Neuronal stem cell (in vitro differentiated cells): ENCODE measurements at places on chromosomes 2 and 18.

DNA sequence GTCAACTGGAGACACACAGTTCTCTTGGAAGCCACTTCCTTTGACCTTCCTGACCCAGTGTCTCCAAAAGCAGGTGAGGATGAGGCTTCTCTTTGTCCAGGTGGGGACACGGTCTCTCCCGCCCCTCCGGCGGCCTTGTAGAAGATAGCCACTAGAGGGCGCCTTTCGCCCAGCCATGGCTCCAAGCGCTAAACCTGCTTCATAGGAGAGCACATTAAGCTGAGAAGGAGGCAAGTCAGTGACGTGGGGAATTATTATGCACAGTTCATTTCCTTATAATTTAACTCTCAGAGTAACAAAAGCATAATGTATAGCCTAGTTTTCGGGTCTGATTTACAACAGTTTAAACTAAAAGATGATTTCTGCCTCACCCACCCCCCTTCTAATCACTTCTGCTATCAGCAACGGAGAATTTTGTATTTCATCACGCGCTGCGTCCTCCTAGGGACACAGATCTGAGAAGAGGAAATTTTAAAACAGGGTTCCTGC is 208.7 kb downstream of the ICOS start:
- H3K4me1 ChIP-seq = no peaks in the 10 kb centered on the region
- no peak overlapping the region for H3K4me3 ChIP-seq
- no peak overlapping the region for H3K27ac ChIP-seq
- no peaks in the 10 kb centered on the region for H3K36me3 ChIP-seq
- peak; percentile 77 for DNase-seq

DNA sequence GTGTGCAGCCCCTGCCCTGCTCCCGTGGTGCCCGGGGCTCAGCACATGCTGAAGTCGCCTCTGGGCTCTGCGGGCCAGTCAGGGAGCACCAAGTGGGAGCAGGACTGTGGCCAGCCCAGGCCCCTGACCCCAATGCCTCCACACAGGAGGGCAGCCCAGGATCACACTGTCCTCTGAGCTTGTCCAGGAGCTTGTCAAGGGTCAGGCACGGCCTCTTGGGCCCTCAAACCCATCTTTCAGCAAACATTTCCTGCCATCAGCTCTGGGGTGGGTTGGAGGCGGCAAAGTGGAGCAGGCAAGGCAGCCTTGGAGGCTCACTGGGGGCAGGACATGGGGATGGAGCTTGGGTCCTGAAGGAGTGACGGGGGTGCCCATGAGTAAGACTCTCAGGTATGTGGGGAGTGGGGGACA is 10.3 kb downstream of the SNED1 start:
- no peak overlapping the region for H3K27ac ChIP-seq
- DNase-seq = no peak
- peaks cover 21% of the 10 kb centered on the region for H3K4me1 ChIP-seq
- H3K36me3 ChIP-seq = no peaks in the 10 kb centered on the region
- no peaks in the 10 kb centered on the region for H3K27me3 ChIP-seq

DNA sequence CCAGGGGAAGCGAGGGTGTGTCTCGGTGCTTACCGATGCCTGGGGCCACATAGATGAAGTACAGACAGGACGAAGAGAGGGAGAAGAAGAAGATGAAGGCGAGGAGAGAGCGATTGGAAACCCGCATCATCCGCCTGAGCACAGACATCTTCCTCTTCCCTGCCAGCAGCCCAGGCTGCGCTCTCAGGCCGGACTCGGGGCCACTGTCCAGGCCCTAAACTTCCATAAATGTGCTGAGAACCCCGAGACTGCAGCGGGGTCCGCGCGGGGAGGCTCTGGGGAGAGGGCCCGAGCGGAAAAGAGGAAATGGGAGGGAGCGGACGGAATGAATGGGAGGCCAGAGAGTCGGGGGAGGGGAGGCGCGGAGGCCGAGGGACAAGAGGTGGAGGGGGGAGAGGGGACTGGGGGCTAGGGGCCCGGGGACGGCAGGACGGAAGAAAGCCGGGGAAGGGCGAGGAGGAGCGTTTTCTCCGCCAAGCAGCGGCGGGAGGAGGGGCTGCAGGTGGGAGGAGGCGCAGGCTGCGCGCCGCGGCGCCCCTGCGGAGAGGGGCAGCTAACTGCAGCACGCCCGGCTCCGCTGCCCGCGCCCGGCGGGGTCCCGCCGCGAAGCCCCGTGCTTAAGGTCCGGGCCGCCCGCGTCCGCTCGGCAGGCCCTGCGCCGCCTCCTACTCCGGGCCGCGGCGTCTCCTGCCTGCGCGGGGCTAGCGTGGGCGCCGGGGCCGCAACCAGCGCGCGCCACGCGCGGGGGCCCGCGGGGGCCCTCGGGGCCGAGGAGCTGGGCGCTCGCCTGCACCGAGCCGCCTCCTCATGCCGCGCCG is at the start of gene B4GALT6:
Gene B4GALT6, minus strand, starts transcription at position 303 of the 818 bp plus-strand sequence. Its CDS starts 155 bp downstream, at position 148.
- H3K27ac ChIP-seq = peak within 1 kb of the TSS; percentile 93
- DNase-seq = peak; percentile 61
- no peaks in the 10 kb centered on the region for H3K36me3 ChIP-seq
- peaks cover 4% of the 10 kb centered on the region for H3K4me1 ChIP-seq

DNA sequence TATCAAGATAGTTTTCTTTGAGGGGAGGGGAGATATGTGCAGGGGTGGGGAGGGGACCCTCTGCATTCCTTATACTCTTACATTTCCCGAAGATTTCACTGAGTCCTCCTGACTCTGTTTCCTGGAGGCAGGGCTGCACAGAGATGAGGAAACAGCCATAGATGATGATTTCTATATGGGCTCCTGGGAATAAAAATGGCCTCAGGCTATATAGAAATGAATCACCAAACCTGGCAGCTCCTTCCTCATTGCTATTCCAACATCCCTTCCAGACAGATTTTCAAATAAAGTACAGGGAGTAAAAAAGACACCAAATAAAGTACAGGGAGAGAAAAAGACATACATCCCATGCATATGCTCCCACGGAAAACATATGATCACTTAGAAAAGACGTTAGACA is 474.8 kb upstream of the RAB6C start:
- no peaks in the 10 kb centered on the region for H3K4me1 ChIP-seq
- H3K4me3 ChIP-seq = no peak overlapping the region
- H3K27ac ChIP-seq = no peak overlapping the region
- H3K27me3 ChIP-seq = no peaks in the 10 kb centered on the region

DNA sequence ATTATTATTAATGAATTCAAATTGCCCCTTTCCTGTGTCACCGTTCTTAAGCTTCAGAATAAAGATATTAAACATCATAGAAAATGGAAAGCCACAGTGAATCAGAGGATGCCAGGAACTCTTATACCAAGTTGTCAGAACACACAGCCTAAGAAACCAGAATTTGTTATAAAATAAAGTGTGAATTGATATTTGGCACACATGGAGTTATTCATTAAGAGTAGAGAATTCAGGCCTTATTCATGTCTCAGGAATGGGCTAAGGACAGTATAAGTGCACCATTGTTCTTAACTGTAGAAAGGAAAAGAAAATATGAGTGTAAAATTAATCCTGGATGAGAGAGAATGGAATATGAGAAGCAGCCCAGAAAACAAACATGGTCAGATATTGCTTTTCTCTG is 86.7 kb upstream of the ATP8B1 start:
- H3K27me3 ChIP-seq = no peaks in the 10 kb centered on the region
- no peak for DNase-seq
- no peak overlapping the region for H3K27ac ChIP-seq
- no peaks in the 10 kb centered on the region for H3K4me1 ChIP-seq
- no peak overlapping the region for H3K4me3 ChIP-seq
- no peaks in the 10 kb centered on the region for H3K36me3 ChIP-seq

DNA sequence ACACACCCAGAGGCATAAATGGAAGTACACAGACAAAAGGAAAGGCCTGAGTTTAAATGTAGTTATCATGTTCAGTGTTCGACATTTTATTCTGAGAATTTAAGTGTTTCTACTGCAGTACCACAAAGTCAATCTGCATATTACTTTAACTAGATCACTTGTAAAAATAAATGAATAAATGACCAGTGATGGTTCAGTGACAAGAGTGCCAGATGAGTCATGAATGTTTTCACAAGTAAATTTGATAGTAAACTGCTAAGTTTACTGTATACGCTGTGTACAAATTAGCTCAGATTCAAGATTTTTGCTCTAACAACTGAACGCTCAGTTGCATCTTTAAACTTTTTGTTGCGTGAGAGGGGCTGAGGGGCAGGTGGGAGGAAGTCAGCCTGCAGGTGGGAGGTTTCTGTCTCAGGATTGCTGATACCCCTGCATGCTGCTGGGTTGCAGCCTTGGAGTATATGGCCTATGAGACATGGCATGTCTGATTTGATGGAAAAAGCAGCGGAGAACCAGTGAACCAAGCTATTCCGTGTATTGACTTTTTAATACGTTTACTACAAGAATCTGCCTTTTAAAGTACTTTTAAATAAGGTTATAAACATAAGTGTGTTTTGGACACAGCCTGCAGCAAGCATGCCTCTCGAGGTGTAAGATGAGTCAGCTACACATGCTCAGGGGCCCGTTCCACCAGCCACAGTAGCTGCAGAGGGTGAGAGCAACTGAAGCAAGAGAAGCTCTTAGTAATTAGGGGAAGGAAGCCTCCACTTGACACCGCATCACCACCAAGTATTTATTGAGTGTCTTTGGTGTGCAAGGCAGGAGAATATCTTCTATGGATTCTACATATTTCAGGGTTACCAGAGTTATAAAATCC is 245.1 kb downstream of the NEDD4L start:
- no peak for DNase-seq
- peaks cover 10% of the 10 kb centered on the region for H3K4me1 ChIP-seq
- H3K4me3 ChIP-seq = no peak overlapping the region
- no peaks in the 10 kb centered on the region for H3K27me3 ChIP-seq
- H3K36me3 ChIP-seq = no peaks in the 10 kb centered on the region
- H3K27ac ChIP-seq = no peak overlapping the region

DNA sequence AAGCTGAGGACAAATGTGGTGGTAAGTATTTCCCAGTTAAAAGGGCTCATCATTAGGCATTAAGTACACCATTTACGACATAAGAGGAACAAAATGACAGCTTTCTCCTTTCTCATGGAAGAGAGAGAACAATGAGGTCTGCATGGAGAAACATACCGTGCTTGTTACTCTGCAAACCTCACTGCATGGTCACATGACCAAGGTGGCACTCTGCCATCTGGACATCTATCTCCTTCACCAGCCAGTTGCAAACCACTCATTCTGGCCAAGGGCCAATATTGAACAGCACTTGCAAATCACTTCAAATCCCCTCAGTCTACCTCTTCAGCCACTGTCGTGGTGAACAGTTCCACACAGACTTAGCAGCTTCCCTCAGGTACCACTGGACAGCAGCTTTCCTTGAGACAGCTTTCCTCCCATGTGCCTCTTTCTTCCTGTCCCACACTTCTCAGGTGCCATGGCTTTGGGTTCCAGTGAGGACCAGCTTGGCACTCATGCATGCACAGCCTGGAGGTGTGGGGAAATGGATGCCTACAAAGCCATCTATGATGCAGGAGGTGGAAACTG is 29.5 kb upstream of the DPP4 start:
- H3K4me1 ChIP-seq = no peaks in the 10 kb centered on the region
- H3K4me3 ChIP-seq = no peak overlapping the region
- DNase-seq = no peak
- H3K27ac ChIP-seq = no peak overlapping the region
- H3K27me3 ChIP-seq = no peaks in the 10 kb centered on the region

DNA sequence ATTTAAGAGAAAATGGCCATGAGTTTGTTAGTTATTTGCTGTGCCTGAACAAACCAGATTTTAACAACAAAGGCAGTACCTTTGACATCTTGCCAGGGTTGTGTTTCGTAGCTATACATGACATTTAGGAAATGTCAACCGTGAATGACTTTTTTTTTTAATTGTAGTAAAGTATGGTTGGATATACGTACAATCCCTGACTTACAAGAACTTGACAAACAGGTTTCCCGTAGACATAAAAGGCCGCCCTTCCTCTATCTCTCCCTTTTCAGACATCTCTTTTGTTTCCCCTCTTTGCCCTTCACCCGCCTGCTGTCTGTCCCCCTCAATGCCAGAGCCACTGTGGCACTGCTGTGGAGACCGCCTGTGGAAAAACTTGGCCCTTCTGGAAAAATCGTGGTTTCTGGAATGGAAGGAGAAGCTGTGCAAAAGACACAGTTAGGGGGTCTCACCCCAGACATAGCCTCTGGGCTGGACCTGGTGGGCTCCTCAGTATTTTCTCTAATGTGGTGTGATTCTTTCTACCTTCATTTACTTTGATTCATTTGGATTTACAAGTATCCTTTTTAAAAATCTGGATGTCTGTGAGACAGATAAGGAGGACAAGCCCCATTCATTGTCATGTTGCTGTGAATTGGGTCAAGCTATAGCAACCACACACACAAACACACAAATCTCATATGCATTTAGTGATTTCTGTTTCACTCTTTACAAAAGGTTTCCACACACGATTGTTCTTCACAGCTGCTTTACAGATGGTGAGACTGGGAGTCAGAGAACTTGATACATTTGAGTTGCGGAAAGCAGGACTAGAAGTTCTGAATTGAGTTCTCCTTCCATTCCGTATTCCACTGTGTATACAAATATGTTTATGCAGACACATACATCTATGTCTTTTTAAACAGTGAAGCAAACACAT is 48.6 kb downstream of the SPATS2L start:
- no peak overlapping the region for H3K27ac ChIP-seq
- H3K27me3 ChIP-seq = no peaks in the 10 kb centered on the region
- H3K36me3 ChIP-seq = no peaks in the 10 kb centered on the region
- no peak overlapping the region for H3K4me3 ChIP-seq
- DNase-seq = no peak

DNA sequence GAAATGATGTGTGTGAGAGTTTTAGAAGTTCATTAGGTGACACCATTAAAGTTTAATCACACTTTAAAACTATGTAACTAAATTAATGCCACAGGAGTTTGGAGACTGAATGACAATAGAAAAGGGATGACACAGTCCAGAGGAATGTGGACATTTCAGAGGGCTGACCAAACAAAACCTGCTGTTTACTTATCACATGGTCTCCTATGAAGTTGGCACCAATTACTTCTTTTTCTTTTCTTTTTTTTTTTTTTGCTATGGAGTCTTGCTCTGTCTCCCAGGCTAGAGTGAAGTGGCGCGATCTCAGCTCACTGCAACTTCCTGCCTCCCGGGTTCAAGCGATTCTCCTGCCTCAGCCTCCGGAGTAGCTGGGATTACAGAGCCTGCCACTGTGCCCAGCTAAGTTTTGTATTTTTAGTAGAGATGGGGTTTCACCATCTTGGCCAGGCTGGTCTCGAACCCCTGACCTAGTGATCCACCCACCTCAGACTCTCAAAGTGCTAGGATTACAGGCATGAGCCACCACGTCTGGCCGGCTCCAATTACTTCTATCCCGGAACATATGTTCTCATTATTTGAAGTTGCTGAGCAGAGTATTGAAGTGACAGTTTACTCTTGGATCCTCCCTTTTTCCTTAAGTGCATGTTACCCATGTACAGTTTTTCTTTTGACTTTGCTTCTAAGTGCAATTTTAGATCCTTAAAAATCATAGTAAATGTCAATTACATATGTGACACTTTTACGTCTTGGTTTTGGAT is 4.3 kb downstream of the AGPS start:
- DNase-seq = no peak
- H3K36me3 ChIP-seq = peaks cover 7% of the 10 kb centered on the region
- H3K27me3 ChIP-seq = no peaks in the 10 kb centered on the region

GRCh38 chr2:48036312-48036711 is 130.0 kb upstream of the FBXO11 start:
- no peaks in the 10 kb centered on the region for H3K4me1 ChIP-seq
- no peaks in the 10 kb centered on the region for H3K27me3 ChIP-seq
- H3K4me3 ChIP-seq = no peak overlapping the region
- DNase-seq = no peak
- H3K27ac ChIP-seq = no peak overlapping the region
- no peaks in the 10 kb centered on the region for H3K36me3 ChIP-seq
